ENCODE measurements at places on chromosomes 2 and 18.
A peak's percentile ranks its signal among the peaks of the same experiment; 100 is the strongest.

GRCh38 chr2:66477135-66477842 lies 42.4 kb downstream of the MEIS1 start:
- DNase-seq, result no peak

- no peak for DNase-seq
These were observed 67.1 kb downstream of the ANTXR1 start for GRCh38 chr2:69080071-69080470.

DNA sequence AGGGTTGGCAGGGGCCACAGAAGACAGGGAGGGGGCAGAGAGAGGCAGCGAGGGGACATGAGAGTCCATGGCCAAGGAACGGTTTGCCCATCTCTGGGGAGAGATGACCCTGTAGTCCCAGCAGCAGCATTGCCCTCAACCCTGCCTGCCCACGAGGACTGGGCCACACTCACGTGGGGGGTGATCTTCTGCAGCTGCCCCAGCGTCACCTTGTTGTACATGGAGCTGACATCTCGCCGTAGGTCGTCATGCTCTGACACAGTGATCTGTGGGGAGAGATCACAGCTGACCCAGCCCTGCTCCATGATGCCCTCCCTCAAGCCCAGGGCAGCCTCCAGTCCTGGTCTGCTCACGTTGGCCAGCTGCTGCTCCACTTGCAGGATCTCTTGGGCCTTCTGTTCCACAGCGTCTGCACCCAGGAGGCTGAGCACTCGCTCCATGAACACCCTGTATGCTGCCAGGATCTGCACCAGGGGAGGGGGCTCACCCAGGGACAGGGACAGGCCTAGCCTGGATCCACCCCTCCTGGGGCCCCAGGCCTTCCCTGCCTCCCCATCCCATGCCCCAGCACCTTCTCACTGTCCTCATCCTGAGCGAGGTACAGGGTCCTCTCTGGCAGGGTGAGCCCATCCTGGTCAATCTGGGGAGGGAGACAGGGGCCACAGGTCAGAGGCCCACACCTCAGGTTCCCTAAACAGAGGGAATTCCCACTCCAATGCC lies 2.8 kb downstream of the ECEL1 start:
- no peak for DNase-seq

DNA sequence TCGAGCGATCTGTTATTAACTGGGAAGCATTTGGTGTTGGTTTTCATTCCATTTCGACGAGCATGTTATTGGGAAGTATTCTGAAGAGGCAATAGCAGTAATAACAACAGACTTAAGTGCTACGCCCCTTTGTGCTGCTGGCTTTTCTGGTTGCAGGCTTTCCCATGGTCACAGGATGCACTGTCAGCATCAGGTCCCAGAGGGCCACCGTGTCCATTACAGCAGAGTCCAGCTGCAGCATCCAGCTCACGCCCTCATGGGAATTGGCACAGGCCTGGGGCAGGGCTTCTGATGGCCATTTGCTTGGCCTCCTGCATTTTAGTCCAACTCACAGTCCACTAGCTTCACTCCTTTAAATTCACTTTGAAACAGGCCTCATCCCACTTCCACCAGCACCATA lies 44.4 kb downstream of the BCL2L11 start:
- DNase-seq, result no peak

- no peak for DNase-seq
These were observed 38.0 kb upstream of the NEDD4L start for GRCh38 chr18:58005885-58006523.

DNA sequence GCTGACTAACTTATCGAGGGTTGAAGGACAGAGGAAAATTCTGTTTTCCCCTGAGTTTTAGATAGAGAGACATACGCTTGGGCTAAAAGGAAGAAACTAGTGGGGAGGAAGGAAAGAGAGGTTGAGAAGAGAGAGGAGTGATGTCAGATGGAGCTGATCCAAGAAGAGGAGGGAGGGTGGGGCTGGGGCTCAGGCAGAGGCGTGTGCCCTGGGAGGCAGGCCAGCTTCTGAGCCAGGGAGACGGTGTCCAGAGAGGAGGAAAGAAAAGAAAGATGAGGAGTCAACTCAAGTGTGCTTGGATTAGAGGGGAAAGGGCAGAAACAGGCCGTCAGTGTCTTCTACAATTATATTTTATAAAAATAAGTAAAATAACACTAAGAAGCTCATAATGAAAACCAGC lies 56.2 kb downstream of the EMILIN2 start:
- DNase-seq, result no peak

GRCh38 chr2:11738589-11739436 lies 7.6 kb upstream of the LPIN1 start:
- no peak for DNase-seq

- DNase-seq, result no peak
These were observed 13.4 kb downstream of the PPP1R1C start for GRCh38 chr2:181998891-181999654.

- no peak for DNase-seq
These were observed 142.0 kb downstream of the NCK2 start for GRCh38 chr2:105886687-105887086.

GRCh38 chr2:190668892-190669291 lies 20.0 kb downstream of the NAB1 start:
- DNase-seq, result no peak

- DNase-seq, result no peak
These were observed 84.7 kb upstream of the OTOS start for GRCh38 chr2:240225131-240225530.

GRCh38 chr2:9757501-9758264 lies 85.6 kb upstream of the TAF1B start:
- DNase-seq, result no peak

- no peak for DNase-seq
These were observed 701.6 kb downstream of the SATB2 start for GRCh38 chr2:198756166-198756565.

- no peak for DNase-seq
These were observed 40.4 kb upstream of the PDCL3 start for GRCh38 chr2:100522430-100522829.

- DNase-seq, result no peak
These were observed 1.4 kb downstream of the PSD4 start for GRCh38 chr2:113175042-113175628.

DNA sequence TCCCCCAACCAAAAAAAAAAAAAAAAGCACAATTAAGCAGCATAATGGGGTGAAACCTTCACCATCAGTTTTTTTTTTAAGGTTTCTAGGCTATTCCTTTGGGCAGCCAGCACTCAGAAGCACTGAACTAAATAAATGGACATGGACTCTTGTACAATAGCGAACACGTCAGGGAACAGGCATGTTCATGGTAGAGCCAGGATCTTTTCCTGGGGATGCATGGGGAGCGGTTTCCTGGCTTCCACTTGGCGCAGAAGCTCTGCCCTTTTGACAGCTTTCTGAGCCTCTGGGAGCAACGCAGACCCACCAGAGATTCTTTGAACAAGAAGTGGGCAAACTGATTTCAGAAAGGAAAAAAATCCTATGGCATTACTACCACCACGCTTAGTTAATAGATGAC lies 35.0 kb downstream of the ALPK2 start:
- no peak for DNase-seq

- DNase-seq, result no peak
These were observed 67.3 kb downstream of the PARD6G start for GRCh38 chr18:80179857-80180558.

DNA sequence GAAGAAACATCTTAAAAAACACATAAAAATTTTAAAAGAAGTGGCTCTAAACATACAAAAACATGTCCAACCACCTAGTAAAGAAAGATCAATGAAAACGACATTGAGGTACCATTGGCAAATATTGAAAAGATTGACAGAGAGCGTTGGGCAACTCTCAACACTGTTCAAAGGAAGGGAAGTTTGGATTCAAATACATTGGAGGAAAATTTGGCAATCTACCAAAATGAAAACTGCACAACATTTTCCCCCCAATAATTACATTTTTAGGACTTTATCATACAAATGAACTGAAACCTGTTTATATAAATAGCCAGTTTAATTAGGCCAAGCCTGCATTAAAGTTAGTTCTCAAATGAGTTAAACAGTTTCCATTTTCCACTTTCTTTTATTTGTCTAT lies 758.9 kb downstream of the NRXN1 start:
- no peak for DNase-seq

DNA sequence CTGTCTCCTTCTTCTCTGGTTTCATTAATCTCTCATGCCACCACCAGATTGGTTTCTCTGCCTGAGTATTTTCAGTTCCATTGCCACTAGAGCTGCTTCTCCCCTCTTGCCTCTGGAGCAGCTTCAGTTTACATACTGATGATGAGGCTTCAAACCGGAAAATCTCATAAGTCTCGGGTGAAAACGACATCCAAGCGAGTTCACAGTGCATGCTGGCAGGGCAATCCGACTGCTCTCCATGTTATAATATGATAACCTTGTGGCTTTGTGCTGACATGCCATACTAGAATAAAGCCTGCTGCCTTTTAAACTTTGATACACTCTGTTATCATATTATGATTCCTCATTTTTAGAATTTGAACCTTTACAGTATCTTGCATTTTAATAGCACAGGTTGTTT lies 153.5 kb downstream of the PRPF40A start:
- DNase-seq, result no peak

DNA sequence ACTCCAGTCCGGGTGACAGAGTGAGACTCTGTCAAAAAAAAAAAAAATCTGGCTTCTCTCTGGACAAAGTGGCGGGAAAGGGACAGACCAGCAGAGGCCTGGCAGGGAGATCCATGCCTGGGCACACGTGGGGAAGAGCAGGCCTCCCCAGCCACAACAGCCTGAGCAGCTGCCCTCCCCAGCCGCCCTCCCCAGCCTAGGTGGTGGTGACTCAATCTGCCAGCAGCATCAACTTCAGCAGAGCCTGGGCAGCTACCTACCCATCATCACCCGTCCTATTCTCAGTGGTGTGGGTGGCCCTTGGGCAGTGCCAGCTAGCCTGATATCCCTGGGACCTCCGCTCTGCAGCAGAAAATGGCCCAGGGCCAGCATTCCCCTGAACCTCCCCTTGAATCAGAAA lies 612.4 kb downstream of the FBXO15 start:
- no peak for DNase-seq

DNA sequence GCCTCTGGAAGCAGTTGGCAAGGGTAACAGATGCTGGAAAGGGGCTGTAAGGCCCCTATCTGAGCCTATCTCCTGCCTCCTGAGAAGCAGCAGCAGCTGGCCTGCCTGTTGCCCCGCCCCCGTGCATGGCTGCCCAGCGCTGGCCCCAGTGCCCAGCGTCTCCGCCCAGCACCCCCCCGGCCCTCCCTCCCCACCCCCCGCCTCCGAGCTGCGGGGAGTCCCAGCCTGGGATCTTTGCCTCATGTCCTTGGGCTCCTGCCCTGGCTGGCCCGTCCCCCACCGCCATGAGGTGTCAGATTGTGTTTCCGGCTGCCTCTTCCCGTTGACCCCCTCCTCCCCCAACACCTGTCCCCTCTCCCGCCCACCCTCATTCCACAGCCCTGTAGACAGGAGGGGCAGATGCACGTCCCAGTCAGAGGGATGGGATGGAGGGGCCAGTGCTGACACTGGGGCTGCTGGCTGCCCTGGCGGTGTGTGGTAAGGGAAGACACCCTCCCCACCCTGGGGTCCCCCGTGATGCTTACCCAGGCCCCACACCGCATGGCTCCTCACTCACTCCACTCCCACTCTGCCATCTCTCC lies at the start of gene CHRND:
Gene CHRND, plus strand, starts transcription at position 370 of the 581 bp plus-strand sequence. Its CDS starts 56 bp downstream, at position 426.
- peak; percentile 64 for DNase-seq

- DNase-seq, result no peak
These were observed 241.3 kb upstream of the UBE2E3 start for GRCh38 chr2:180739070-180739469.

DNA sequence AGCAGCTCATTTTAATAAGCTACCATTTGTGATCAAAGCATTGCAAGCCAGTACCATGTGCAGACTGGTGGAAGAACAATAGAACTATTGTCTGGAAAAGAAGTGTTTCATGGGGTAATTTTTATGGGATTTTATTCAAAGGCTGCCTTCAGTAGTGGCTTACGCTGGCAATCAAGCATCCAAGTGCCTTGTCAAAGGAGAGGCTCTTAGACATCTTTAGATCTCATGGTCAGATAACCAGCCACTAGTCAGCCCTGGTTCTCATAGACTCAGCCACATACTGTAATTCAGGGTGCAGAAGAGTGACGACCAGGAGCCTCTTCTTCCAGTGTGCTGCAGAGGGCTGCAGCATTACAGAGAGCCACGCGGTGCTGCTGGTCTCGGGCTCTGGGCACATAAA lies 98.5 kb upstream of the NOSTRIN start:
- no peak for DNase-seq

GRCh38 chr2:106857882-106858478 lies 28.0 kb downstream of the ST6GAL2 start:
- DNase-seq, result no peak

GRCh38 chr18:44171301-44171700 lies 509.4 kb upstream of the SETBP1 start:
- no peak for DNase-seq

GRCh38 chr2:45070113-45070652 lies 60.9 kb upstream of the SIX2 start:
- DNase-seq, result no peak

GRCh38 chr18:8695932-8696517 lies 9.3 kb upstream of the MTCL1 start:
- no peak for DNase-seq

DNA sequence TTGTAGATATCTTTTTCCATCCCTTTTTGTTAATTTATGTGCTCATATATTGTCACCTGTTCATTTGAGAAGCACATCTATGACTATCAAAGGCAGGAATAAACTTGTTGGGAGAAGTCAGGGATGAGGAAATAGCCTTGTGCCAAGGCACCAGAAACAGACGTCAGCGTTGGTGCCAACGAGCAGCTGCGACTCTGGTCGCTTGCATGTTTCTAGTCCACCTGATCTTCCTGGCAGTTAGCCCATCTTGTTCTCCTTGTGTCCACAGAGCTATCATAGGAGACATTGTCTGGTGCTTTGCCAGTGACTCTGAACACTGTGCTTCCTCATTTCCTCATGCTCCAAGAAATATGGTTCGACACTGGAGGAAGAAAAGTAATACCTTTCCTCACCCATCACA lies 374.4 kb downstream of the PTPRM start:
- DNase-seq, result no peak

DNA sequence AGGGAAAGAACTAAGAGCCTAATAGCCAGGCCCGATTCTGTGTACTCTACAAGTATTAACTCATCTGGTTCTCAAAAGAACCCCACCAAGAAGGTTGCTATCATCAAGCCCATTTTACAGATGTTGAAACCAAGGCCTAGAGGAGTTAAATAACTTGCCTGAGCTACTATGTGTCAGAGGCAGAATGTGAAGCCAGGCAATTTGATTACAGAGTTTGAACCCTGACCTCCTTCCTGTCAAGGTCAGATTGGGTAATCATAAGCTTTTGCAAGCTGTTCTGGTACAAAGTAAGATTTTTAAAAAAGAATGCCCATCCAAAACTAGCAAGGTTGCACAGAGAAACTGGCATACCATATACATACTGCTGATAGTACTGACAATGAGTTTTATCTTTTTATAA lies 227.1 kb downstream of the HAUS1 start:
- DNase-seq, result no peak

- no peak for DNase-seq
These were observed 7.8 kb downstream of the TMEM87B start for GRCh38 chr2:112062894-112063293.

DNA sequence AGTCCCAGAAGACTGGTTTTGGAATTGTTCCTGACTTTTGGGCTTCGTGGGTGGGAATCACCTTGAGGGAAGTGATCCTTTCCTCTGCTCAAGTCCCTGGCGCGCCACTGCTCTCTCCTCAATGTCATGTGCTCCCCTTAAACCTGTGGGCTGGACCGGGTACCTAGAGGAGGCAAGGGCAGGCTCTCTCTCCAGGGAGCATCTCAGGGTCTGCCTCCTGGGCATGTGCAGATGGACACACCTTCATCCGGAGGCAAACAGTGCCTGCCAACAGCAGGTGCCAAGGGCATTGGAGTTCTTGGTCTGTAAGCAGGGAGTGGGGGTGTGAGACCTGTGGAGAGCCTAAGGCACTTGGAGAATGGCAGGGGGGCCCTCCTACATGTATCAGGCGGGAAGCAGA lies 142.6 kb downstream of the INHBB start:
- DNase-seq, result no peak

Data from D721Med (cell line).